ENCODE measurements at places on chromosomes 12 and 14. TPM values are rescaled to one million over a fixed set of nuclear protein-coding genes. Genes with fewer than 3 reads are reported as not detected.

The TMEM253 gene
- total RNA-seq = not detected

The MORN3 gene
- not detected for total RNA-seq

The PRR13 gene
- total RNA-seq = 20.6 TPM

The DBX2 gene
- total RNA-seq = not detected

The TMEM263 gene
- total RNA-seq = 27.0 TPM

DNA sequence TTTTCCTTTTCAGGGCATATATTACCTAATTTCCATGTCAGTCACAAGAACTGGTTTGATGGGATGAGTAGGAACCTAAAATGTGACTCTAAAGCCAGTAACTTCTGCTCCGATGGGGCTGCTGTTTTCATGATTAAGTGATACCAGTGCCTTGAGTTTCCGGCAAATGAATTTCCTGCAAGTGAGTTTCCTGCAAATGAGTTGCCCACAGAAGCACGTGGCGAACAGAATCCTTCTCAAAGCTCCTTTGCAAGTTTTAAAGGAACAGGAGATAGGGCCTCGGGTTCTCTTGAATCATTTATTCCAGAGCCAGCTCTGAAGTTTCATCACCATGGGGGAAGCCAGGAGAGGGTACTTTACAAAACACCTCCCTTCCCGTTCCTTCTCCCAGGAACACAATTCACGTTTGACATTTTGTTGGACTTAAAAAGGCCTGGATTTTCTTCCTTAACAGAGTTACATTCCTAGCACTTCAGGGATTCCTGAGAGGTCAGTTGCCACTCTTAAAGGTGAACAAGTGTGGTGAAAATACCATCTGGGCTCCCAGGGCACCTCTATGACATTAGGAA, 2.2 kb upstream of the PPTC7 start:
- peak overlapping the region; percentile 39 for H3K27ac ChIP-seq
- no peaks in the 10 kb centered on the region for H3K36me3 ChIP-seq
- peaks cover 8% of the 10 kb centered on the region for H3K4me1 ChIP-seq
- DNase-seq = peak; percentile 69
- H3K27me3 ChIP-seq = no peaks in the 10 kb centered on the region
- H3K4me3 ChIP-seq = no peak overlapping the region

- peaks cover 3% of the 10 kb centered on the region for H3K4me1 ChIP-seq
- H3K4me3 ChIP-seq = peak overlapping the region; percentile 29
- DNase-seq = no peak
Measured at GRCh38 chr12:45257185-45257930, 41.5 kb downstream of the ANO6 start.

DNA sequence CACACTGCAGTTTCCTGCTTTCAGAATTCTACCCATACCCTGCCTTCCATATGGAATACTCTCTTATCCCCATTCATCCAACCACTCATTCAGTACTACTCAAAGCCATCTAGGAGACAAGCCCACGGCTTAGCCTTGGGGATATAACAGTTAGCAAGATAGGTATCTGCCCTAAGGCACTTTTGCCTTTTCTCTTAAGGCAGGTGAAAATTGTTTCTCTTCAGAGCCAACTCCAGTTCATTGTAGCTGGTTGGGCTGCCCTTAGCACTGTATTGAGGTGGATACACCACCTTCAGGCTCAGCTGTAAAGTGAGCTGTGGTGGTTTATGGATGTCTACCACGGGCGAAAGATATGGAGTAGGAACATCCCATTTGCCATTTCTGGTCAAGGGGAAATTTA, 729.7 kb upstream of the TBX3 start:
- no peaks in the 10 kb centered on the region for H3K36me3 ChIP-seq
- H3K4me1 ChIP-seq = no peaks in the 10 kb centered on the region
- DNase-seq = no peak
- no peaks in the 10 kb centered on the region for H3K27me3 ChIP-seq

DNA sequence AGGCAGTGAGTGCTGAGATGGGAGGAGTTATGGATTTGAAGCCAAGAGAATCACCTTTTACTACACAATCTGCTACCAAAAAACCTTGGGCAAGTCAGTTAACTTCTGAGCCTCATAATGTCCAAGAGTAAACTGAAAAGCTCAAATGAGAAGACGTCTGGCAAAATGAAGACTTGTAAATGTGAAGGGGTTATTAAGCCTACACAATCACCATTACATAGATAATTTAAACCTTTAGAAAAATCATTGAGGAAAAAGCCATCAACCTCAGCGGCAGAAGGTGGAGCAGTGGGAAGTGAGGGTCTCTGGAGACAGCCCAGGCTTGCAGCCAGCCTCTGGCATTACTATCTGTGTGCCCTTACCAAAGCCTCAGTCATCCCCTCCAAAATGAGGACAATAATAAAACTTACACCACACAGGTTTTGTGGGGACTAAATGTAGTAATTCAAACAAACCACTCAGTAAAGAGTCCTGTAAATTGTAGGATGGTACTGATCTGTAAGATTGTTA, 50.5 kb upstream of the CCDC175 start:
- H3K36me3 ChIP-seq = no peaks in the 10 kb centered on the region
- no peak overlapping the region for H3K27ac ChIP-seq
- no peaks in the 10 kb centered on the region for H3K27me3 ChIP-seq
- H3K4me1 ChIP-seq = no peaks in the 10 kb centered on the region
- no peak overlapping the region for H3K4me3 ChIP-seq
- DNase-seq = no peak

- H3K4me3 ChIP-seq = no peak overlapping the region
- peaks cover 21% of the 10 kb centered on the region for H3K36me3 ChIP-seq
- H3K4me1 ChIP-seq = peaks cover 28% of the 10 kb centered on the region
- H3K27ac ChIP-seq = no peak overlapping the region
- no peaks in the 10 kb centered on the region for H3K27me3 ChIP-seq
Measured at GRCh38 chr12:105221583-105222283, 14.2 kb downstream of the APPL2 start.

DNA sequence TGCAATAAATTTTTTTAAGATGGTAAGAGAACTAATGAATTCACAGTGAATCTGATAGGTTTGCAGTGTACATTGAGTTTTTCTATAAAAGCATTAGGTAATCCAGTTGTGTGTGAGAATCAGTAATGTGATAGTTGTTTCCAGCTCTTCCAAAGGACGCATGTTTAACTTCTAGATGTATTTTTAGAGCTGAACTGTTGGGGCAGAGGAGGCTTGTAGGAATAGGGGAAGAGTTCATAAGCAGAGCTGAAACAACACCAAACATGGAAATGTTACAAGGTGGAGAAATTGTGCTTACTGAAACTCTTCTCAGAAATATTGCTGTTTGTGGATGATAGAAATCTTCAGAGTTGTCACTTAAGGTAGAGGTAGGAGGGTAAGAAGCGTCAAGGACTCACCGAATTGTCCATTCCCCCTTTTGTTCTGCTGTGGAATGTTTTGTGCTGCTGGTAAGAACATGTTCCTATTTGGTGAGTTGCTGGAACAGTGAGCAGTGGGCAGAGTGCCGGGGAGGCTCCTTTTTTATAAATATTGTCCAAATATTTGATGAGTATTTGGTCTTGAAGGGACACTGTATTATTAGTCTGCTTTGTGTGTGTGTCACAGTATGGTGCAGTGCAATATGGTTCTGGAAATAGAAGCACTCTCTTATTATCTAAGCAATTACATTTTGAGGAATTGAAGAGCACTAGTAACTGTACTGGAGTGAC, 76.7 kb downstream of the ANO6 start:
- no peak for DNase-seq
- H3K4me1 ChIP-seq = no peaks in the 10 kb centered on the region
- no peaks in the 10 kb centered on the region for H3K36me3 ChIP-seq
- H3K27me3 ChIP-seq = no peaks in the 10 kb centered on the region
- peak overlapping the region; percentile 75 for H3K27ac ChIP-seq

DNA sequence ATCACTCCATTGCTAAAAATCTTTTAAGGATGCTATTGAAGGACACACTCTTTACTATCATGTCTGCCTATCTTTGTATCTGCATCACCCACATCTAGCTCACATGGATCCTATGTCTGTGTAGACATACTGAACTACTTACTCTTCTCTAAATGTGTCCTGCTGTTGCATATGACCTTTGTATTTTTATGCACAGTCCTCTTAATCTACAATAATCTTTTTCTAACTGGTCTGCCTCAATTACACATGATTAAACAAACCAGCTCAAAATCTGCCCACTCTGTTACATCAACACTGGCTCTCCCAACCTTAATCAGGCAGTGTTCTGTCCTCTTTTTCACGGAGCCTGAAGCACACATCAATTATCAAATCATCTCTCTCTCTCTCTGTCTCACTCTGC, 316.3 kb upstream of the MGAT4C start:
- no peaks in the 10 kb centered on the region for H3K36me3 ChIP-seq
- no peak for DNase-seq
- H3K27ac ChIP-seq = no peak overlapping the region
- no peak overlapping the region for H3K4me3 ChIP-seq
- H3K27me3 ChIP-seq = no peaks in the 10 kb centered on the region
- H3K4me1 ChIP-seq = no peaks in the 10 kb centered on the region

- no peaks in the 10 kb centered on the region for H3K36me3 ChIP-seq
- no peak overlapping the region for H3K27ac ChIP-seq
- no peak overlapping the region for H3K4me3 ChIP-seq
- H3K27me3 ChIP-seq = no peaks in the 10 kb centered on the region
Measured at GRCh38 chr12:101563212-101563611, 31.6 kb upstream of the MYBPC1 start.

- H3K4me1 ChIP-seq = peaks cover 3% of the 10 kb centered on the region
- no peaks in the 10 kb centered on the region for H3K36me3 ChIP-seq
Measured at GRCh38 chr12:19641235-19642080, 202.2 kb downstream of the AEBP2 start.

- no peak overlapping the region for H3K27ac ChIP-seq
- no peaks in the 10 kb centered on the region for H3K36me3 ChIP-seq
- no peaks in the 10 kb centered on the region for H3K4me1 ChIP-seq
- no peak for DNase-seq
- no peaks in the 10 kb centered on the region for H3K27me3 ChIP-seq
- no peak overlapping the region for H3K4me3 ChIP-seq
Measured at GRCh38 chr12:16198884-16199283, 78.6 kb downstream of the SLC15A5 start.
